ENCODE measurements at places on chromosomes 6 and 20.

GRCh38 chr20:32780749-32781655, 18.8 kb downstream of the DNMT3B start:
- no peak for DNase-seq

DNA sequence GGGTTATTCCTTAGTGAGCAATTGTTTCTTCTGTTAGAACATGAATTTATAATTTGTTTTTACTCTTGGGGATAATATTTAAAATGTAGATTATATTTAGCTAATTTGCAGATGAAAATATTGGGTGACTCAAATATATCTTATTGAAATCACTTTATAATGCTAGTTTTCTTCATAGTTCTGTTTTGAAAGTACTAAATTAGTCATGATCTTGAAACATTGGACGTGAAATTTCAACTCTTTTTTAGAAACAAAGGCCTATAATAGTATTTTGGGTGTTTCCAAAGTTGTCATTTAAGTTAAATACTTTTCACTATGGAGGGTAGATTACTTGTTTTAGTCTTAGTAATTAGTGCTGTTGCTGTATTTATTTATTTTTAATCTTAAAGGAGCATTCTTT, 250.9 kb downstream of the UTRN start:
- no peak for DNase-seq

GRCh38 chr20:41180599-41181333, 43.4 kb downstream of the PLCG1 start:
- no peak for DNase-seq

DNA sequence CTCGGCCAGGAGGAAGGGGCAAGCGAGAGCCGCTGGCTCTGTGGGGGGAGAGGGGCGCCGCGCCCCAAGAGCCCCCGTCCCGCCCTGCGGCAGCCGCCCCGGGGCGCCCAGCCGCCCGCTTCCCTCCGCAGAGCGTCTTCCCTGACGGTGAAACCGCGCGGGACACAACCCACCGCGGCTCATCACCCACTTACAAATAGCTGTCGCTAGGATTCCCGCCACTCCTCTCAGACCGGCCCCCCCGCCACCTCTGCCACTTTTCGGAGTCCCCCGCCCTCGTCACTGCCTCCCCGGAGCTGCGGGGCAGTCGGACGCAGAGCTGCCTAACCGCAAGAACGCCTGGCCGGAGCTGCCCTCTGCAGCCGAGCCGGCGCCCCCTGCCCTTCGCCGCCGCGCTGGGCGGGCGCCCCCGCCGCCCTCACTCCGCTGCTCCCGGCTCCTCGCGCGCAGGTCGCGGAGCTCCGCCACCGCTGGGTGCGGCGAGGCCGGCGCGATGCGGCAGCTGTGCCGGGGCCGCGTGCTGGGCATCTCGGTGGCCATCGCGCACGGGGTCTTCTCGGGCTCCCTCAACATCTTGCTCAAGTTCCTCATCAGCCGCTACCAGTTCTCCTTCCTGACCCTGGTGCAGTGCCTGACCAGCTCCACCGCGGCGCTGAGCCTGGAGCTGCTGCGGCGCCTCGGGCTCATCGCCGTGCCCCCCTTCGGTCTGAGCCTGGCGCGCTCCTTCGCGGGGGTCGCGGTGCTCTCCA, at the start of gene SLC35D3:
Gene SLC35D3, plus strand, starts transcription at position 366 of the 749 bp plus-strand sequence. Its CDS starts 128 bp downstream, at position 494.
- DNase-seq, result no peak

DNA sequence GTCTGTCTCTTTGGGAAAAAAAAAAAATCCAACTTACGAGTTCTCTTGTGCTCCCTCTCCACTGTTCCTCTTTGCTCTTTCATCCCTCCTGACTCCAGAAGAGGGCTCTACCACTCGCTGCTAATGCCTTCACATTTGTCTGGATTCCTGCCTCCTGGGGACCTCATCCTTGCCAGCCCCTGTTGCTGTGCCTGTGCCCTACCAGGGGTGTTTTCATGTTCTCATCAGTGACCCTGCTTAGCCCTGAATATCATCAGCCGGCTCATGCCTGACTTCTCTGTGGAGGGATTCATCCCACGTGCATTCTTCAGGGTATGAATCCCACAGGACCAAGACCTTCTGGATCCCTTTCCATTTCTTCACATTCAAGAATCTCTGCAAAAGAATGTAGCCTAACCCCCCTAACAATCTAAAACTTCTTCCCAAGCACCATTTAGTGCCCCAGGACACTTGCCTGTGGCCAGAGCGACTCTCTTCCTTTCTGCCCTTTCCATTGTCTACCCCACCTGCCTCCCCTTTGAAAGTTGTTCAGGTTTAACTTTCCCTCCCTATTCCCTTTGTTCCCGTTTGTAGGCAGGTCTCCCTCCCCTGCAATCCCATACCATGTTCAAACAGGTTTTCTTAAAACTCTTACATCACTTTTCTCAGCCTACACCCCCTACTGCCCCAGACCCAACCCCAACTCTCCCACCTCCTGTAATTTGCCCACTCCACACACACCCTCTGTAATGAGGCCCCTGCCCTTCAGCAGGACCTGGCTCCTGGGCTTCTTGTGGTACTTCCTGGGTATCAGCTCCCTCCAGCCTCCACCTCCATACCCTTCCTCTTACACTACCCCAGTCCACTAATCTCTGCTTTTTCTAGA, 50.2 kb downstream of the RREB1 start:
- no peak for DNase-seq

GRCh38 chr20:44361021-44361420, 5.5 kb downstream of the HNF4A start:
- DNase-seq, result no peak

DNA sequence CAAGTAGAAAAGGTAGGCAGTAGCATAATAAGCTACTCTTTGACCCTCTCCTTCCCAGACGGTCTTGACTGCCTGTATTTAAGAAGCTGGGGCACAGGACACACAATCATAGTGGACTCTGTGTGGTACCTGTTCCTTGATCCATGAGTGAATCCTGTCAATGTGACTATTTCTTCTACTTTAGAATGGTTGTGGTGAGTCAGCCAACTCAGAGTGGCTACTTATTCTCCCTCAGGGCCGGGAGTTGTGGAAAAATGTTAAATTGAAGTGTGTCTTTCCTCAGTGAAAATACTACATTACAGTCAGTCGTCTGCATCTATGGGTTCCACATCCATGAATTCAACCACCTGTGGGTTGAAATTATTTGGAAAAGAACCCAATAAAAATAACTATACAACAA, 30.8 kb upstream of the PREP start:
- DNase-seq, result peak; percentile 8

GRCh38 chr6:73519926-73520687, 725 bp downstream of the EEF1A1 start:
- DNase-seq, result peak; percentile 58

DNA sequence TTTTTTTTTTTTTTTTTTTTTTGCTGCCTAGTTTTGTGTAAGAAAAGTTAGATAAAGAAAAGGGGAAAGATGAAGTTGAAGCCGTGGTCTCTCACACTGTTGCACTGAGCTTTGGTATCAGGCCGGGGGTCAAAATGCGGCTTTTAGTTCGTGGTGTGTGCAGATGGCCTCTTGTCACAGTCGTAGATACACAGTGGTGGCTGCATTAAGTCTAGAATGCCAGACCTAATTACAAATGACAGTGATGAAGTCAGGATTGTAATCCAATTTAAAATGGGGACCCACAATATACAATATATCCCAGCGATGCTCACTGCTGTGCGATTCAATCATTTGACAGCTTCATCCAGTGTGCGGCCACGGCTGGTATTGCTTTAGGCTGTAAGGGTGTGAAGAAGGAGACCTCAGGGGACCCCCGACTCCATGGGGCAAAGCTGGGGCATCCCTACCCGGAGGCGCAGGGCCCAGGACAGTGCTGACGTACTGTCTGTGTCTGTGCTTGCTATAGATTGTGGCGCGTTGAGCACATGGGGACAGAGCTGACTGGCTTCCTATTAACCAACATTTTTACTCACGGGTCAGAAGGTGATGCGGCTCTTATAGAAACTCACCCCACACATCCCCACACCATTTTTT, 210.0 kb upstream of the SOX4 start:
- no peak for DNase-seq
